ENCODE measurements at places on chromosomes 13 and 19.

- peak; percentile 61 for DNase-seq
Observed at GRCh38 chr19:38949580-38950367, 19.0 kb downstream of the MRPS12 start.

DNA sequence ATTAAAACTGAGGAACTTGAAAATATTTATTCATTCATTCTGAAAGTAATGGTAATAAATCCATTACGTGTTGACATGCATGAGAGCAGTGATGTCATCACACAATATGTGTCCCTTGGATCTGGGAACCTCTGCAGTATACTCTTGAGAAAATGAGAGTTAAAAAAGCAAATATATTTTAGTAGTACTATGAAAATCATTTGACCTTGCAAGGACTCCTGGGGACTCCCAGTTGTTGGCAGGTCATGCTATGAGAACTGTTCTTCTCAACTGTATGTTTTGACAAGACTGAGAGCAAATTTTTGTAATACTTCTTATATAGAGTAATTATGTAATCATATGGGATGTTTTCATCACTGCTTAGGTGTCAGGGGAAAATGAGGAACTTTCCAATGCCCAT, 249.4 kb downstream of the PCCA start:
- DNase-seq, result no peak

DNA sequence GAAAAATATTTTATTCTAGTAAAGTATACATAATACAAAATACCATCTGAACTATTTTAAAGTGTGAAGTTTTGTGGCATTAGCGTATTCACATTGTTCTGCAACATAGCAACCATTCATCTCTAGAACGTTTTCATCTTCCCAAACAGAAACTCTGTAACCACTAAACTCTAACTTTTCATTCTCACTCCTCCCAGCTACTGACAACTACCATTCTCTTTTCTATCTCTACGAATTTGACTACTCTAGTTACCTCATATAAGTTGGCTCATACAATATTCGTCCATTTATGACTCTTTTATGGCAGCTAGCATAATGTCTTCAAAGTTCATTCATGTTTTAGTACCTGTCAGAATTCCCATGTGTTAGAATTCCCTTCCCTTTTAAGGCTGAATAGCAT, 150.5 kb upstream of the MIR17HG start:
- DNase-seq, result no peak

GRCh38 chr19:22263121-22263520, 23.1 kb upstream of the ZNF729 start:
- no peak for DNase-seq
